Suprapubic skin (tissue), 4 donors: ENCODE measurements at places on chromosomes 5 and 9. TPM values are rescaled to one million over a fixed set of nuclear protein-coding genes. Genes with fewer than 3 reads are reported as not detected.

The QSOX2 gene
- 15.8 TPM for total RNA-seq

The SOHLH1 gene
- total RNA-seq: not detected

The ADAMTS13 gene
- total RNA-seq: 3.3 TPM

The TMEM245 gene
- 52.2 TPM for total RNA-seq

The SPATA31C1 gene
- not detected for total RNA-seq

The ENG gene
- total RNA-seq: 34.6 TPM

The KIAA0825 gene
- total RNA-seq: 4.4 TPM

The LCN15 gene
- total RNA-seq: not detected

DNA sequence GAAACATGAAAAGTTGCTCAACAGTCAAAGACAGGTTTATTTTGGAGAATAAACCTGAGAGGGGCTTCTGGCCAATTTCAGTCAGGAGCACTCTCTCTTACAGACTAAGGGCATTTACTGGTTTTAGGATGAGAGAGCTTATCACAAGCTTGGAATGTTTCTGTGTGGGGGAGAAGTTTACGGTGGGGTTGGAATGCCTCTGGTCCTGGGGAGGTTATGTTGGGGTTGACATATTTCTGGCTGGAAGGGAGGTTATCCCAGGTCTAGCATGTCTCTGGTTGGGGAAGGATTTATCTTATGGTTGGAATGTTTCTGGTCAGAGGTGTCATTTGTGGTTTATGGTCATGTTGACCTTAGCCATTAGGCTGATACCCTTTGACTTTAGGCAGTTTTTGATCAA, 1867.3 kb downstream of the EFNA5 start:
- DNase-seq: no peak

DNA sequence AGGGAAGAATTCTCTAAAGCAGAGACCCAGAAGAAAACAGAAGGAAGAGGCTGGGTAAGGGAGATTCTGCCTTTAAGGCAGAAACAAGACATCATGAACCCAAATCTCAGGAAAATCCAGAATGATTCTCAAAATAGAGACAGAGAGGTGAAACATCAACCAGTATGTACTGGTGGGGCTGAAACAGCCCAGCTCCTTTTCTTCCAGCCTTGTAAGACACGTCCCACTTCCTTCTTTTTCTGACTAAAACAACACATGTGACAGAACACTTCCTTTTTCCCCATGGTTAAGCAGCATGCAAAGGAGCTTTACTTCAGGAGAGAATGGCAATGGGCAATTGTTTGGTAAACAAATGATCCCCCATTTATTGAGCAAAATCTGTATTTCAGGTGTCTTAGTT, 230.8 kb upstream of the NR4A3 start:
- no peak for DNase-seq

DNA sequence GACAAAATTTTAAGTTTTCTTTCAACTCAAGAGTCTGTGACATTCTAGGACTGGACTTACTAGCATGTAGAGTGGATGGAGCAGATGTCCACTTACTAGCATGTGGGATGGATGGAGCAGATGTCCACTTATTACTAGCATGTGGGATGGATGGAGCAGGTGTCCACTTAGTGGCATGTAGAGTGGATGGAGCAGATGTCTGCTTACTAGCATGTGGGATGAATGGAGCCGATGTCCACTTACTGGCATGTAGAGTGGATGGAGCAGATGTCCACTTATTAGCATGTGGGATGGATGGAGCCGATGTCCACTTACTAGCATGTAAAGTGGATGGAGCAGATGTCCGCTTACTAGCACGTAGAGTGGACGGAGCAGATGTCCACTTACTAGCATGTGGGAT, 2.4 kb downstream of the SLC36A1 start:
- no peak for DNase-seq

GRCh38 chr9:93669958-93670207, 93.5 kb downstream of the PHF2 start:
- no peak for DNase-seq

DNA sequence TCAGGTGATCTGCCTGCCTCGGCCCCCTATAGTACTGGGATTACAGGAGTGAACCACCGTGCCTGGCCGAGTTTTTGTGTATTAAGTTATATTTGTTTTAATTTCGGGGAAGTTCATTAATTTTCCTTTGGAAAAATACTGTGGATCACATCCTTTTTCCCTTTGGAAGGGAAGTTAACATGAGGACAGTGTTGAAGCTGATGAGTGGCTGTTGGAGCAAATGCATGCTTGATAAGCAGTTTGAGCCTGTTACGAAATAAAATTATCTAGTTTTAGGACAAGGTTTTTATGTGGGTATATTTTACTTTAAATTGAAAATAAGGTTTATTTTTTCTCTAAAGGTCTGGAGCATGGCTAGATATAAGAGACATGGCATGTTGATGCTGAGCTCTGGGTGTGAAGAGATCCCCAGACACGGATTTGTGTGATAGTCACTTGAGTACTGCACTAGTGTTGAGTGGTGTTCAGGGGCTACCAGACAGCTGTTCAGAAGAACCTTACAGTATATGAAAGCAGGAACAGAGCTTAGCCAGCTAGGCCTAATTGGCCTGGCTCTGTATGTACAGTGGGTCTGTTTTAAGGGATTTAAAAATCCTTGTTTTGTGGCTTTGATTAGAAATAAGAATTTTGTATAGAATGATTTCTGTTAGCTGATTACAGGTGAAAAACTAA, 17.4 kb downstream of the LMNB1 start:
- no peak for DNase-seq

DNA sequence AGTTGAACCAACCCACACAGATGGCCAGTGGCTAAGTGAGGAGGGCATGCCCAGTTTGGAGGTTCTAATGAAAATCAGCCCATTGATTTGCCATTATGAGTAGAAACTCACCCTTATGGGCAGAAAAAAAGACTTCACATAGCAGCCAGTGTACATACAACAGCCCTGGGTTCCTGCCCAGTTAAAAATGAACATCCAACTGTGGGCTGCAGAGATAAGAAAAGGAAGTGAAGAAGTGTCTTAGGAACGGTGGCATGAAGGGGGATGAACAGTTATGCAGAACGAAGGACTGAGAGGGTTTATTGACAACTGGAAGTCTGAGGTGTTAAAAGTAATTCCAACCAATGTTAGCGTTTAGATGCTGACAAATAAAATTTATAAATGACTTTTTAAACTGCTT, 118.4 kb downstream of the MARCHF3 start:
- DNase-seq: no peak

DNA sequence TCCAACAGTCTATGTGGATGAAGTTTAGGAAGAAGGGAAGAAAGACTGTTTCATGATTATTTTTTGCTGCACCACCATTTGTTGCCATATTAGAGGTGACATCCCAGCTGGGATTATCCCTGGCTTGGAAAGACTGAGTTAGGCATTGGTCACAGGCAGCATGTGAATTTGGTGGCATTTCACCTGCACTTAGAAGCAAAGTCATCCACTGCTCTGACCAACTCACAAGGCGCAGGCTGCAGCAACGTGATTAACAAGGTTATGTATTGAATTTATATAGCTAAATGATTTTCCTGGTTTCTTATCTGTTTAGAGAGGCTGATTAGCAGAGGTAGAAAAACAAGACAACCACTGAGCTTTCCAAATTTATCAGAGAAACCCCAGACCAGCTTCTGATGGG, 2.7 kb downstream of the FYB1 start:
- DNase-seq: no peak

GRCh38 chr5:148543727-148544126, 110.6 kb downstream of the HTR4 start:
- no peak for DNase-seq

- DNase-seq: no peak
Observed at GRCh38 chr9:114198249-114199040, 43.1 kb downstream of the COL27A1 start.

- peak; percentile 57 for DNase-seq
Observed at GRCh38 chr9:135533674-135534073, 12.3 kb upstream of the OBP2A start.

DNA sequence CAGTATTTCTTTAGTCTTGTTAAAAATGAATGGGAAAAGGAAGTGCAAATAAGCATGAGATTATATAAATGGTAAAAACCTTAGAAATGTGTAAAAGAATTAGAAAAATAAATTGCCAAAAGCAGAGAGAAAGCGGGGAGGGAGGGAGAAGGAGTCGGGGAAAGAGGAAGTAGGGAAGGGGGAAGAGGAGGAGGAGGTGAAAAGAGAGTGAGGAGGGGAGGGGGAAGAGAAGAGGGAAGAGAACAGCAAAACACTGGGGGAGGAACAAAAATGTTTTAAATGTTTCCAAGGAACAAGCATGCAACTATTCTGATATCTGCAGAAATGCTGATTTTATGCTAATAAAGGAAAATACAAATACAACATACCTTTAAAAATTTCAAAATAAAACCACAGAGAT, 317.5 kb downstream of the PIK3R1 start:
- DNase-seq: no peak
